Mesendoderm (in vitro differentiated cells): ENCODE measurements at places on chromosomes 6 and 20.

- H3K4me3 ChIP-seq: no peak overlapping the region
- H3K4me1 ChIP-seq: no peaks in the 10 kb centered on the region
- H3K27ac ChIP-seq: no peak overlapping the region
These were observed 4.5 kb upstream of the SERINC1 start for GRCh38 chr6:122476131-122476530.

- DNase-seq: no peak
- H3K27ac ChIP-seq: no peak overlapping the region
- no peaks in the 10 kb centered on the region for H3K27me3 ChIP-seq
- no peak overlapping the region for H3K4me3 ChIP-seq
- H3K36me3 ChIP-seq: no peaks in the 10 kb centered on the region
- no peaks in the 10 kb centered on the region for H3K4me1 ChIP-seq
These were observed 4.6 kb downstream of the C6orf58 start for GRCh38 chr6:127581576-127581975.

DNA sequence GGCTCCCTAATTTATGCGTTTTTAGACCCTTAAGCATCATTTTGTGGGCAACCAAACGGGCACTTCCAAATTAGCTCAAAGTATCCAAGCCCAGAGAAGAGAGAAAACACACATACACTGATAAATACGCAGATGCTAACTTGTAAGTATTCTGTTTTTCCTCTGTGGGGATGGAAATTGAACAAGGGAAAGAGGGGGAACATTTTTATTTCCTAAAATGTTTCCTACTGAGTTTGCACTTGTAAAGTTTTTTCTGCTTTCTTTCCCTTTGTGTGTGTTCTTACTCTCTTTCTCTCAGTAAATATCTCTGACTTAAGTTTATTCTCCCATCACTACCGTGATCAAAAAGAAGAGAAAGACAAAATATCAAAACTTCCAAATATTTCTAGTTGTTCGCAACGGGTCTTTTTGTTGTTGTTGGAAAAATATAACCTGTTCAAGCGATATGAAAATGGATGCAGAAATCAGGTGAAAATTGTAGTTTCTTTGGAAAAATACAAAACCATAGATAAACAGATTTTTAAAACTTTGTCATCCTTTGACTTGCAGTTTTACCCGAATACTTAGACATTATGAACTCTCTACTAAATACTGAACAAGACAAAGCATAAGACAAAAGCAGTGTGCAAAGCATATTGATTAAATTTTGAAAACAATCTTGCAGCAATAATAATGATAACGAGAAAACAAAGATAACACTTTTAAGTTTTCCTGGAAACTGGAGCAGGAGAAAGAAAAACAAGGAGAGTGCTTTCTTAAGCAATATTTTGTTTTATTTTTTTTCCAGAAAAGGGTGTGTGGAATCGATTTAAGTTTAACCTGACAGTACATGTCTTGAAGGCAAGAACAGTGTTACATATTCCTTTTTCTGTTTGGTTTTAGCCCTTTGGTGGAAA is 1.0 kb upstream of the NKX2-4 start:
- no peak overlapping the region for H3K4me3 ChIP-seq
- no peak overlapping the region for H3K27ac ChIP-seq
- H3K4me1 ChIP-seq: no peaks in the 10 kb centered on the region
- no peak for DNase-seq
- no peaks in the 10 kb centered on the region for H3K36me3 ChIP-seq
- H3K27me3 ChIP-seq: peaks cover 34% of the 10 kb centered on the region

- no peaks in the 10 kb centered on the region for H3K36me3 ChIP-seq
- no peak for DNase-seq
- H3K4me1 ChIP-seq: no peaks in the 10 kb centered on the region
These were observed 47.1 kb downstream of the HAO1 start for GRCh38 chr20:7893014-7893730.

GRCh38 chr20:45963059-45964005 is 8.7 kb downstream of the ZNF335 start:
- DNase-seq: peak; percentile 63
- H3K27me3 ChIP-seq: no peaks in the 10 kb centered on the region
- no peaks in the 10 kb centered on the region for H3K4me1 ChIP-seq
- H3K36me3 ChIP-seq: peaks cover 22% of the 10 kb centered on the region

DNA sequence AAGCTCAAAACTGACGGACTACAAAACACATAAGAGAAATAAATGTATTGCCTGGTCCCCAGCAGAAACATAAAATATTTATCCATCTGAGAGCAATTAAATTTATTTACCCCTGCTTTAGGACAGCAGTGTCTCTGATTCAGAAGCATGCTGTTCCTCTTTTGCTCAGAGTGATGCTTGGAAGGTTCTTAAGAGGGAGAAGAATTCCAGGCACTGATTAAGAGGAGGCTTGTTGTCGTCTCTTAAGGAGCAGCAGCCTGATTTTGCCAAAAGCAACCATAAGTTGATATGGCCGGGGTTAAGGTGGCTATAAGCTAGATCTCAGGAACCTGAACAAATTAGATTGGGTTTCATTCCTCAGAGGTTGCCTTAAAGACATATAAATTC is 25.8 kb downstream of the CAP2 start:
- H3K27ac ChIP-seq: peak overlapping the region; percentile 93
- H3K4me1 ChIP-seq: peaks cover 26% of the 10 kb centered on the region
- no peaks in the 10 kb centered on the region for H3K36me3 ChIP-seq
- H3K4me3 ChIP-seq: no peak overlapping the region

GRCh38 chr6:79895382-79896074 is 51.8 kb downstream of the ELOVL4 start:
- no peaks in the 10 kb centered on the region for H3K36me3 ChIP-seq
- H3K27ac ChIP-seq: no peak overlapping the region
- H3K4me1 ChIP-seq: no peaks in the 10 kb centered on the region
- H3K27me3 ChIP-seq: no peaks in the 10 kb centered on the region

- H3K4me1 ChIP-seq: peaks cover 3% of the 10 kb centered on the region
- H3K4me3 ChIP-seq: no peak overlapping the region
- no peak for DNase-seq
- H3K27me3 ChIP-seq: peaks cover 39% of the 10 kb centered on the region
- H3K27ac ChIP-seq: no peak overlapping the region
- H3K36me3 ChIP-seq: no peaks in the 10 kb centered on the region
These were observed 3.3 kb downstream of the FOXQ1 start for GRCh38 chr6:1315201-1315559.

DNA sequence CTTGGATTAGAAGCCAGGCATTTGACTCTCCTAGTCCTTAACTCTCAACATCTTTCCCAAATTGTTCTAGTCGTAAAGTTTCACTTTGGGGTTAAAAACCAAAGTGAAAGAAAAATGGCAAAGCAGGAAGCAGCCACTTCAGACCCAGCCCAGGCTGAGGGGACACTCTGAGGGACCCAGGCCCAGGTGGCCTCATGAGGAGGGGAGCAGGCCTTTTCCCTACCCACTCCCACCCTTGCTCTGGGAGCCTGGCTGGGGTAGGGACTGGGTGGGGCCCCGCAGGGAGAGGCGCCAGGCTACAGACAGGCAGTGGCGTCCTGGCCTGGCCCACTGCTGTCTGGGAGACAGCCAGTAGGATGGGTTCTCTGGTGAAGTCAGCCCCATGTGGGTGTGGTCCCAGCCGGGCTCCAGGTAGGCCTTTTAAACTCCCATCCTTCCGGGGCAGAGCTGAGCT is 68.7 kb upstream of the MYL9 start:
- peaks cover 11% of the 10 kb centered on the region for H3K4me1 ChIP-seq
- no peaks in the 10 kb centered on the region for H3K27me3 ChIP-seq
- H3K4me3 ChIP-seq: no peak overlapping the region
- no peaks in the 10 kb centered on the region for H3K36me3 ChIP-seq
- H3K27ac ChIP-seq: peak overlapping the region; percentile 47
- DNase-seq: peak; percentile 89

DNA sequence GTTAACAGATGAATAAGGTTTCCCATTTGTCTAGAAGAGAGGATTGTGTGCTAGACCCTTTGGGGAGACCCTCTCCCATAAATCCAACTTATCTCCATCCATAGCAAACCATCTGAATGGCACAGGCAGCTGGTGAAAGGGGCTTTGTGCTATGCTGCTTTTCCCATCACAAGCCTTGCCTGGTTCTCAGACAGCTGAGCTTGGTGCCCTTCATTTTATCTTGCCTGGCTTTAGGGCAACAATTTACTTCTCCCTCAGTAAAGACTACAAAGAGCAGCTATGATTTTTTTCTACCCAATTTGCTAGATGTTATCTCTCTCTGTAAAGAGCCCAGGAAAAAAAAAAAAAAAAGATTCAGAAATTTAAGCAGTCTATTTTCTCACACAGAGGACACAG is 117.0 kb upstream of the COL21A1 start:
- no peak overlapping the region for H3K4me3 ChIP-seq
- H3K27me3 ChIP-seq: no peaks in the 10 kb centered on the region
- H3K4me1 ChIP-seq: peaks cover 2% of the 10 kb centered on the region
- no peak overlapping the region for H3K27ac ChIP-seq
